ENCODE measurements at places on chromosomes 3 and 15.

DNA sequence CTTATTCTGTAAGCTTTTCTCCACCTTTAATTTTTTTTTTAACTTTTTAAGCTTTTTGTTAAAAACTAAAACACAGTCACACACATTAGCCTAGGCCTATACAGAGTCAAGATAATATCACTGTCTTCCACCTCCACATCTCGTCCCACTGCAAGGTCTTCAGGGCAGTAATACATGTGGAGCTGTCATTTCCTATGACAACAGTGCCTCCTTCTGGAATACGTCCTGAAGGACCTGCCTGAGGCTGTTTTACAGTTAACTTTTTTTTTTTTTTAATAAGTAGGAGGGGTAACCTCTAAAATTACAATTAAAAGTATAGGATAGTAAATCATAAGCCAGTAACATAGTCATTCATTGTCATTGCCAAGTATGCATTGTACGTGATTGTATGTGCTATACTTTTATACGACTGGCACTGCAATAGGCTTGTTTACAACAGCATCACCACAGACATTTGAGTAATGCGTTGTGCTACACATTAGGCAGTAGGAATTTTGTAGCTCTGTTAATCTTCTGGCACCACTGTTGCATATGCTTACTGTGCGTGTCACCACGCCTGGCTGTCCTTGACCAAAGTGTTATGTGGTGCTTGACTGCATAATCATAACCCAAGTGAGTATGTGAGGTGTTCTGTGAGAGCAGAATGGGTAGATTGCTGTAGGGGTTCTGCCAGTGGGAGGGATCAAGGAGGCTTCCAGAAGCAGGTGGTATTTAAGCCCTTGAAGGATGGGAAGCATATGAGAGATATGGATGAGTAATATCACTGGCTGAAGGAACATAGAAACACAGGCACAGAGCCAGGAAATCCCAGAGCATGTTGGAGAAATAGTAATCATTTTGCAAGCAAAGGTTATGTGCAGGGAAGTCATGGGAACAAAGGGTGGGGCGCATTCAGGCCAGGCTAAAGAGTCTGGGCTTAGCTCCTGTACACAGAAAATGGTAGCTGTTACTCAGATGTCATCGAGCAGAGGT, 18.3 kb downstream of the FBXO22 start:
- DNase-seq: peak; percentile 37

GRCh38 chr3:129327510-129327909, 48.8 kb downstream of the HMCES start:
- DNase-seq: no peak

- no peak for DNase-seq
Observed at GRCh38 chr3:32261545-32261944, 23.1 kb downstream of the CMTM8 start.

GRCh38 chr15:96183514-96183850, 147.0 kb upstream of the NR2F2 start:
- no peak for DNase-seq

- DNase-seq: no peak
Observed at GRCh38 chr3:117629505-117629904, 919.9 kb downstream of the TUSC7 start.

GRCh38 chr15:63059573-63060216, 17.1 kb downstream of the TPM1 start:
- no peak for DNase-seq

GRCh38 chr3:170383567-170383966, 26.1 kb downstream of the SKIL start:
- DNase-seq: peak; percentile 36

DNA sequence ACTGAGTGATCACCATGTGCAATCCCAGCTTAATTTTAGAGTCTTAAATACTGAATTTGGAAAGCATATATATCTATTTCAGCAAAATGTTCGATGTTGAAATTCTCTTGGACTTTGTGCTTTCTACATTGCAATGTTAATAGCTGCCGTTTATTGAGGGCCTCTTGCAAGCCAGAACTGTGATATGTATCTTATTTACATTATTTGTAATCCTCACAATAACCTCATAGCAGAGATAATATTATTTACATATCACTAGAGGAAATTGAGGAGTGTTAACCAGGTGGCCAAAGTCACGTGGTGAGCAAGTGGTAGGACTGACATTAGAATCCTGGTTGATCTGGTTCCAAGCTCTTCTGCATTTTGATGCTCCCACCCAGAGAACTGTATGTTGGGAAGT, 254.1 kb downstream of the SLC9A9 start:
- no peak for DNase-seq

- no peak for DNase-seq
Observed at GRCh38 chr15:89893027-89893426, 767 bp downstream of the AP3S2 start.

GRCh38 chr15:25437777-25438600, 835 bp downstream of the UBE3A start:
- DNase-seq: no peak

DNA sequence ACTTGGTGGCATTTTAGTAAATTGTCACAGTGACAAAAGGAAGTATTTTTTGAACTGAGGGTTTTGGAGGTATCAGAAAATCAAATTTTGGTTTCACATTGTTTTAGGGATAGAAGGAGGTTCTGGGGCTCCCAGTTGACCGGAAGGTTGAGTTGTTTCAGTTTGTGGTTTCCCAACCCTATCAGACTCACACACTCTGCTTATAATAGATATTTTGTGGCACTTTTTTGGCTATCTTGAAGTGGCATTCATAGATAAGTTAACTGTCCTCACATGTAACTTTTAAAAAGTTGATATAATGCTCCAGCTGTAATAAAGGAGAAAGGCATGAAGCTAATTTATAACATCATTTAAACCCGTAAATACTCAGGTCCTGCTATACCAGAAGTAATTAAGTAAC, 12.8 kb downstream of the ARMC8 start:
- no peak for DNase-seq

GRCh38 chr3:101944308-101944707, 95.0 kb downstream of the NFKBIZ start:
- DNase-seq: no peak

GRCh38 chr3:48194446-48195071, 6.3 kb upstream of the CDC25A start:
- DNase-seq: no peak

DNA sequence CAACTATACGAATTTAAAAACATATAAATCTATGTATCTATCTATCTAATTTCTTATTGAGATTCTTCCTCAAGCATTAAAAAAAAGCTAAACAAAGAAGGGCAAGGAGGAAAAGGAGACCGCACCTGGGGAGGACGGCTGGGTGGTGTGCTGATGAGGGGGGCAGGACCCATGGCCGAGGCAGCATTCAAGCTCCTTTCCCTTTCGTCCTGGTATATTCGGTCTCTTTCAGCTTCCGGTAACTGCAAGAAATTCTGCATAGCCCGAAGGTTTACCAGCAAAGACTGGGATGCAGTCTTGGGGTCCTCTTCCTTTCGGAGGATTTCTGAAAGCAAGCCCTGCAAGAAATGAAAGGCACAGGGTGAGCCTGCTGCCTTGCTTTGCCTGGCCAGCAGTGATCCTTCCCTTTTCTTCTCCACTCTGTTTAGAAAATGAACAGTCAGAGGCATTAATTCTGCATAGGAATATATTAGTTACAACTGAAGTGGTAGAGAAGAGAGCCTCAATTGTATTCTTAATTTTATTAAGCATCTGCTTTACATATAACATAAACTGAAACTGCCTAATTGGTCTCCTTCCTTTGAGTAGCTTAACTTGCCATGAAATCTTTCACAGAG, 38.8 kb downstream of the SATB1 start:
- no peak for DNase-seq

GRCh38 chr3:64651303-64651702, 36.5 kb downstream of the ADAMTS9 start:
- no peak for DNase-seq

DNA sequence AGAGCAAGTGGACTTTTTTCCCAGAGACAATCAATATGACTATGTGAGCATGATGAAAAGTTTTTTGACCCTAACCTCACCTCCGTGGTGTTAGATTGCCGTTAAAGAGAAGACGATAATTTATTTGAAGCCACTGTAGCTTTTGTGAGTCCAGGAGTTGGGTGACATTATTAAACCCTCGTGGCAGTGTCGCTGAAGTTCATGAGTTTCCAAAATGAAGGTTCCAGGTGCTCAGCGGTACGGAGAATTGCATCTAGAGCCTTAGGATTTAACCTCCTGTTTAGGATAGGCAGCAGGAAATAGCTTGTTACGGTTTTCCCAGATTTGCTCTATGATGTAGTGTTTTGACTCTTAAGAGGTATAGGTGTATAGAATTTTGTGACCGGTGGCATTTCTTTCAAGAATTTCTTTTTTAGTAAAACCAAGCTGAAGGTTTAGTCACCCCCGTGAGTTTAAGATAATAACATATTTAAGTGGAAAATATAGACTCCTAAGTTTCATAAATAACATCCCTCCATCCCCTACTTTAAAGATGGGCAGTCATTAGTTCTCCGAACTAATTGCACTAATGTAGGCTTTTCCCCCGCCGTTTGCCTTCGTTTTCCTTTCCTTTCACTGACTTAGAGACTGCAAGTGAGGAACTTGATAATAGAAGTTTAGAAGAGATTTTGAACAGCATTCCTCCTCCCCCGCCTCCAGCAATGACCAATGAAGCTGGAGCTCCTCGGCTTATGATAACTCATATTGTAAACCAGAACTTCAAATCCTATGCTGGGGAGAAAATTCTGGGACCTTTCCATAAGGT, 2.0 kb downstream of the SMC4 start:
- DNase-seq: no peak

- peak; percentile 38 for DNase-seq
Observed at GRCh38 chr3:95302044-95302443, 1239.2 kb downstream of the NSUN3 start.

- no peak for DNase-seq
Observed at GRCh38 chr3:11211531-11212298, 57.4 kb downstream of the HRH1 start.

DNA sequence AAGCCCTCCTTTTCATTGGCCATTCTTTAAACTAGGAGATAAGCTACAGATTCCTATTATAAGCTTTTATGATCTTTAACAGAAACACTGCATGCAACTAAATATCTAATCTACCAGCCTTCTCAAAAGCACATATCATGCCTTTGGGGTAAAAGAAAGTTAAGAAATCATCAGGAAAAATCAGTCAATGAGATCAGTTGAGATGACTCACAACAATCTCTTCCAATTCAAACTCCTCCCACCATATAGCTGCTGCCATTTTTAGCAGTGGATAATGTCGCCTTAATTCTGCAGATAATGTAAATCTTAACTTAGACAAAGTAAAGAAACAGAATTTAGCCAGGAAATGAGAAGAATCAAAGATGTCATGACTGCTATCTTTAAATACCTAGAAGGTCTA, 135.2 kb upstream of the BCL6 start:
- DNase-seq: no peak

GRCh38 chr15:62211348-62211747, 46.3 kb upstream of the C2CD4B start:
- no peak for DNase-seq

DNA sequence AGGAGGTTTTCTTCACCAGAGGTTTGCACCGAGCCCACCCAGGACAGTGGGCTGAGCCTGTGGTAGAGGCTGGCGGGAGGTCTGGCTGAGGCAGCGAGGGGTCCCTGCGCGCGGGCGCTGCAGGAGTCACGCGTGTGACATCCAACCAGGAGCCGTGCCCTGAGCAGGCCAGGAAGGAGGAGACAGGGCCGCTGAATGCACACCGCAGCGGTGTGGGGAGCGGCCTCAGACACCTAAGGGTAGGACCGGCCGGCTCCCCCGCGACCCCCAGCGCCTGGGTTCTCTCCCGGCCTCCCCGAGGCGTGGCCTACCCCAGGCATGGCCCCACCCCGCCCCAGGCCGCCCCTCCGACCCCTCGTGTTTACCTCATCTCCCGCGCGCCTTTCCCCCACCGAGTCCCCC, 412 bp downstream of the SLC41A3 start:
- DNase-seq: no peak

GRCh38 chr3:9820946-9821345, 10.9 kb downstream of the TTLL3 start:
- DNase-seq: no peak

DNA sequence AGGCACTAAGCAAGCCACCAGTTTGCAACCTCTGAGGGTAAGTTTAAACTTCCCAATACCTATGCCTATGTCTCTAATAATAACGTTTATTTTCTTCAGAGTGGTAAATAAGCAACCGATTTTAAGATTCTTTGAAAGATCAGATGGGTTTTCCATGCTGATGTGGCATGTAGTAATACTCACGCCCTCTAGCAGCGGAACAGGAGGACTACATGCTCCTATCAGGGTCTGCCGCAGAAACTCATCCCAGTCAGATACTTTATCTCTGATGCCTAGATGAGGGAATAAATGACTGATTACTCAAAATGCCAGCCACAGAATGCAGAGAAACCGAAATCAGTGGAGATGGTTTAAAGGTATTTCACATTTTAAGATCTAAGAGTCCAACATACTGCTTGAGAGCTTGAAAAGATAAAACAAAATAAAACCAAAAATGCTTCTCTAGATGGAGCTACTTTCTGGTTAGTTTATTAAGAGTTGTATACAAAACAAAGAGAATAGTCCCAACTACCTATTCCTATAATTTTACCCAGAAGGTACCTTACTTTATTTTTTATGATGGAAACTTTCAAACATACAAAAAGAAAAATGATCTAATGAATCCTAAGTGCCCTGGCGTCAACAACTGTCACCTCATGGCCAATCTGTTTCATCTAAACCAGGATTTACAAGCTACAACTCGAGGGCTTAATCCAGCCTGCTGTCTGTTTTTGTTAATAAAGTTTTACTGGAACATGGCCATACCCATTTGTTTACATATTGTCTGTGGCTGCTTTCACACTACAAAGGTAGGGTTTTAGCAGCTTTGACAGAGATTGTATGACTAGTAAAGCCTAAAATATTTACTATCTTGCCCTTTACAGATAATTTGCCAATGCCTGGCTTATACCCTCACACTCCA, 37.5 kb upstream of the STIMATE start:
- peak; percentile 7 for DNase-seq

GRCh38 chr3:14561051-14561960, 21.2 kb upstream of the GRIP2 start:
- DNase-seq: no peak

GRCh38 chr3:49098429-49098828, 4.6 kb upstream of the QRICH1 start:
- DNase-seq: no peak
